LHCN-M2 (cell line): ENCODE measurements at places on chromosomes 5 and 9.
A peak's percentile ranks its signal among the peaks of the same experiment; 100 is the strongest.

- DNase-seq: no peak
Observed at GRCh38 chr5:132098621-132099020, 25.0 kb downstream of the CSF2 start.

DNA sequence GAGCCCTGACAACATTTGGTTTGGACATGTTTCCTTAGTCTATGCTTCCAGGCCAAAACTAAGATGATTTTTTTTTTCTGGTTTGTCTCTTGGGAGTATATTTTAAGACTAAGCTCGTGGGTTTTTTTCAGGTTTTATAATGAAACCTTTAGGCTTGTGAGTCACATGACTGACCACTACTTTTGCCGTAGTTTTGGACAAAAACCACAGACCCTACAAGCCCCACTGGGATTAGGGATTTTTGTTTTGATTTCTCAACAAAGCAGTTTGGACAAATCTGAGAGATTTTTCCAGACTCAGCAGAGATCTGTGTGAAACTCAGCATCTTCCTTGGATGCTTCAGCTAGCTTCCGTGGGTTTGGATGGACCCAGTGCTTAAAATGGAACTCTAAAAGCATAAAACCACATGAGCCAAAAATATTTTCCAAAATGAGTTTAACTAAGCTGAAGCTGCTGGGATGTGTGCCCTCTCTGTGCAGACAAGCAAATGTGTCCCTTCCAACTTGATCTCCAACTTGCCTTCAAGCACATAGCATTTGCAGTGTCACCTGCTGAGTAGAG, 70.3 kb upstream of the SMIM15 start:
- peak; percentile 83 for DNase-seq

DNA sequence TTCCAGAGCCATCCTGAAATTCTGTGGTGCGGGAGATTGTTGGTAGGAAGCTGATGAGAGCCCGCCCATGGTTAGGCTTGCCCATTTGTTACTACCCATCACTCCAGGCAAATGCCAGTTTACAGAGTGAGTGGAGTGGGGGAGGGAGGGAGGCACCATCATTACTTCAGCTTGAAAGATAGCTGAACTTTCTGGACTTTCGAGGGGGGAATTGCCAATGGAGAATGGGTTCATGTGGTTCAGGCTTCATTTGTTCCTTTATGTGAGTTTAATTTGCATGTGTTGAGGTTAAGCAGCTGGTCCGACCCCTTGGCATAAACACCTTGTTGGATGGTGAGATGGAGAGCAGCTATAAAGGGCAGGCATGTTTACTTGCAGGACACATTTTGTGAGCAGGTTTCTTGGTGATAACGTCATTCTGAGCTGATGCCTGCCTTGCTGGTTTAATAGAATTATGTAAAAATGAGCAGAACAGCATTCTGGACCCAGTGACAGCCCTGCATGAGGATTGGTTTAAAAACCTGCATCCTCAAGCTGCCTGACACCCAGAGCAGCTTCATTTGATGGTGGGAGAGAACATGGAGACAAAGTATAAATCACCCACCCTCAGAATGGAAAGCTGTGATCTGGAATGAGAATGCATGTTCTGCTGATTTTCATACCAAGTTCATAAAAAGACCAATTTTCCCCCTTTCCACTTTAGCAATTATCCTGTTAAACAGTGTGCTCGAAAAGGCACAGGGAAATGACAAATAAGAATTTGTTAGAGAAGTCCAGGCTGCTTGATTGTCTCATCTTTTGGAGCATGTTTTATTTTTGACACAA, 106.3 kb downstream of the TRIO start:
- no peak for DNase-seq

DNA sequence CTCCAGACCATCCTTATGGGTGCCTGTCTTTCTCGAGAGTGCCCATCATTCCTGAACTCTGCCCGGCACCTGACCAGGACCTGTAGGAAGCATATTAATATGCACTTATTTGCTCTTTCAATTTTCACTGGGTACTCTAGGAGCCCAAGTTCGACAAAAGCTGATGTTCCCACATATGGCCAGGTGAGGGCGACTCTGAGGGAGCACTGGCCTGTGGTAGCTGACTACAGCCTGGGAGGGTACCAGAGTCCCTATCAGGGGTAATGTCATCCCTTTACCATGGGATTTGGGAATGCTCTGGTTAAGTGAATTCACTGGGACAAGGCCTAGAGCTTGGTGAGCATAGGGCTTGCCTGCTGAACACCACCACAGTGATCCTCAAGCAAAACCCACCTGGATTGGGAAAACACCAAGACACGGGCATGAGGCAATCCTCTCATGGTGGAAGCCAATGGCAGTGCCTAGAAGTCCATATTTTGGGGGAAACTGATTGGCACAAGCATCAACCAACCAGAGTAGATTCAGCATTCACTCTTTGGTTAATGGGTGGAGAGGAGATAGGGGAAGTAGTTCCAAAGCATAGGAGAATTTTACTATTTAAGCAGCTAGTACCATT, 112.2 kb downstream of the MTX3 start:
- DNase-seq: no peak

DNA sequence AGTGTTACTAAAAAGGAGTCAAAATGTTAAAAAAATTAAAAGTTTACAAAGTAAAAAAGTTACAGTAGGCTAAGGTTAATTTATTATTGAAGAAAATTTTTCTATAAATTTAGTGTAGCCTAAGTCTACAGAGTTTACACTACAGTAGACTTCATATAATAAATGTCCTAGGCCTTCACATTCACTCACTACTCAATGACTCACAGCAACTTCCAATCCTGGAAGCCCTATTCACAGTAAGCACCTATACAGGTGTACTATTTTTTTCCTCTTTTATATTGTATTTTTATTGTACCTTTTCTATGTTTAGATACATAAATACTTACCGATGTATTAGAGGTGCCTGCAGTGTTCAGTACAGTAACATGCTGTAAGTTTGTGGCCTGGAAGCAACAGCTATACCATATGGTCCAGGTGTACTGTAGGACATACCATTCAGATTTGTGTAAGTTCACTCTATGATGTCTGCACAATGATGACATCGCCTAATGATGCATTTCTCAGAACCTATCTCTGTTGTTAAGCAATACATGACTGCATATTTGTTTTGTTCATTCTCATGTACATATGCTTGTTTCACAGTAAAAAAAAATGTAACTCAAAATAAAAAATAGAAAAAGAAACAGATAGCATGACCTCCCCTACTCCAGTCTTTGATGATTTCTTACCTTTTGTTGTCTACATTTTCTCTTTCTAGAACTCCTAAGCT, 64.7 kb downstream of the NR3C1 start:
- DNase-seq: no peak

DNA sequence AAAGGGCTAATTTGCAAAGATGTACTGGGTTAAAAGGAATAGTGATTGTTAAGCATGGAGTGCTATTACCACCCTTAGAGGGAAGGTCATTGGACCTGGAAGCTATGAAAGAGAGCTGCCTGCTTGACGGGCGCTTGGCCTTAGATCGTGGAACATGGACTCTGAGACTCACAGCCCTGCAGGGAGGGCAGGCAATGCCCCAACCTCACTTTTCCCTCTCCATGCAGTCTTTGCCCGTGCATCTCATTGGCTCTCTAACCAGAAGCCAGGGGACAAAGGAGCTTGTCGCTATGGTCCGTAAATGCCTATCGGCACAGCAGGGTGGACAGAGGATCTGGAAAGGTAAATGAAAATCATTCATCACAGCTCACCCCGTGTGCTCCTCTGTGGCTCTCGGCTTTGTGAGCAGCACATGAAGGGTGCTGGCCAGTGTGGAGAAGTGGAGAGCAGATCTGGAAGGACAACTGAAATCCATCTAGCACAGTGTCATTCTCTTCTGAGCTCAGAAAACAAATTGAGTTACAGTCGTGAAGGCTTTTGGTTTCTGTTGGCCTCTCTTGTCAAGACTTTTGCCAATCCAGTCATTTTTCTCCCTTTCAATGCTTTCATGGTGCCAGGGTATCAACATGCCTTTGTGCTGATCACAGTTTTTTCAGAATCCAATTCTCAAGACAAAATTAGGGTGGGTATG, 186.2 kb downstream of the SNX18 start:
- DNase-seq: no peak

DNA sequence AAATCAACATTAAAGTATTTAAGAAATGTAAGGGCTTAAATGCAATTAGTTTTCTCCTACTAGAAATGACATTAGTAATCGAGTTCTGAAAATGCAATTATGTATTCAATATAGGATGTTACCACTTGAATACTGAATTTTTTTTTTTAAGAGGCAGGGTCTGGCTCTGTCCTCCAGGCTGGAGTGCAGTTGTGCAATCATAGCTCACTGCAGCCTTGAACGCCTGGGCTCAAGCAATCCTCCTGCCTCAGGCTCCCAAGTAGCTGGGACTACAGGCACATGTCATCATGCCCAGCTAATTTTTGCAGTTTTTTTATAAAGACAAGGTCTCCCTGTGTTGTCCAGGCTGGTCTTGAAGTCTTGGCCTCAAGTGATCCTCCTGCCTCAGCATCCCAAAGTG, 1.5 kb downstream of the CDC20B start:
- no peak for DNase-seq

DNA sequence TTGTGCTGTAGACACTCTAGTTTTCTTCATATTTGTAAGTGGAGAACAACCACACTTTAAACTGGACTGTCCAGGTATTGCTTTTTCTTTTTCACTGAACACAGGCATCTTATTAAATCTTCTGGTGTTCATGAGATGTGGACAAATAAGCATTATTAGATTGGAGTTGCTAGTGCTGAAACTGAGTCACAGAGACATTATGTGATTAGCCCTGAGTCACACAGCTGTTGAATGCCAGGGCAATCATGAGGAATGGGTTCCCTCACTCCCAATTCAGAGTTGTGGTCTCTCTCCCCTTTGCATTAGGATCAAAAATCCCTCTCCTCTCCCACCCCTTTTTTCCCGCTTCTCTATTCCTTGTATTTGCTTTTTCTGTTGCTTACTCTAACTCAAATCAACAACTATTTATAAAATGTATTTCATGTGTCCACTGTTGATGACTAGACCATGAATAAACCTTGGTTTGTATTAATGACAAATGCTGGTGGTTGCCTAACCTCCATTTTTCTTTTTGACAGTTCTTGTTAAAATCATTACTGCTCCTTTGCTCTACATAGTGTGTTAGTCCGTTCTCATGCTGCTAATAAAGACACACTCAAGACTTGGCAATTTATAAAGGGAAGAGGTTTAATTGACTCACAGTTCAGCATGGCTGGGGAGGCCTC, 738.2 kb downstream of the BRINP1 start:
- DNase-seq: peak; percentile 38

- DNase-seq: no peak
Observed at GRCh38 chr9:108854094-108854493, 1.7 kb downstream of the ACTL7B start.

DNA sequence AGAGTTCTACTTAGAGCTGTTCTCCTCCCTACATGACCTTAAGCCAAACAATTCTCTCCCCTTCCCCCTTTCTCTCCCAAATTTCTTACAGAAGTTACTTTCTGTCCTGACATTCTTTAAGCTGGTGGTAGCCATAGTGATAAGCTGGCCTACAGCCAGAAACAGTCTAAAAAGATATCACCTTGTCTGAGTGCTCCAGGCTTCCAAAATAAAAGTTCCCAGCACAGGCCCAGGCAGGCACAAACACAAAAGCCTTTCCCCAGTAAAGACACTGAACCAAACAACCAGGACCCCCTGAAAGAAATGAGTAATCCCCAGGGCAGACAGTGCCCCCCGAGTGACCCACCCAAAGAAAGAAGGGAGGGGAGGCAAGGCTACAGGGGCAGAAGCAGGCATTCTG, 19.2 kb downstream of the SIL1 start:
- DNase-seq: no peak

- no peak for DNase-seq
Observed at GRCh38 chr5:154770111-154770510, 14.9 kb downstream of the LARP1 start.

- DNase-seq: no peak
Observed at GRCh38 chr9:83061990-83062650, 822 bp downstream of the RASEF start.
